ENCODE measurements at places on chromosomes 5 and 9. TPM values are rescaled to one million over a fixed set of nuclear protein-coding genes. Genes with fewer than 3 reads are reported as not detected.

DNA sequence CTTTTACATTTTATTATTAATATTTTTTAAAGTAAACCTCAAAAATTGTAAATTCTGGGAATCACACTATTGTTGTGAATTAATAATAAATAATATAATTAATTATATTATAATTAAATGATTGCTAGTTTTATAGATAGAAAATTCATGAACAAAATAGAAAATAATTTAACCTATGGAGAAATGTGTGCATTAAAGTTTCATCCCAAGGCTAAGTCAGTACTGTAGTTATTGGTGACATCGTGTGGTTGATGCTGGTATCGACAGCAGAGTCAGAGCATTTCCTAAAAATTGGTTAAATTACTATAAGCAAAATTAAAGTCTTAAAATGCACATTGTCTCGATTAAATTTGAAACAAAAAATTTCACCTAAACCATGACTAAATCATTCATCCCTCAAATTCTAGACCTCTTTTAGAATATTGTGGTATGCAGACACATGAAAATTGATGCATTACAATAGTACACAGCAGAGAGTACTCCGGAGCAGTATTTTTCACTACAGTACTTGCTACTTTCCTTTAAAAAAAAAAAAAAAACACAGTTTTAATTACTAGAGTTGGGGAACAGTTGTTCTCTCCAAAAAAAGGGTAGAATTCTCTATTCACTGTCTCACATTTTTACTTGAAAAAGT, 73.9 kb downstream of the RORB start:
- peak; percentile 29 for DNase-seq

The EGFLAM gene
- not detected for total RNA-seq

DNA sequence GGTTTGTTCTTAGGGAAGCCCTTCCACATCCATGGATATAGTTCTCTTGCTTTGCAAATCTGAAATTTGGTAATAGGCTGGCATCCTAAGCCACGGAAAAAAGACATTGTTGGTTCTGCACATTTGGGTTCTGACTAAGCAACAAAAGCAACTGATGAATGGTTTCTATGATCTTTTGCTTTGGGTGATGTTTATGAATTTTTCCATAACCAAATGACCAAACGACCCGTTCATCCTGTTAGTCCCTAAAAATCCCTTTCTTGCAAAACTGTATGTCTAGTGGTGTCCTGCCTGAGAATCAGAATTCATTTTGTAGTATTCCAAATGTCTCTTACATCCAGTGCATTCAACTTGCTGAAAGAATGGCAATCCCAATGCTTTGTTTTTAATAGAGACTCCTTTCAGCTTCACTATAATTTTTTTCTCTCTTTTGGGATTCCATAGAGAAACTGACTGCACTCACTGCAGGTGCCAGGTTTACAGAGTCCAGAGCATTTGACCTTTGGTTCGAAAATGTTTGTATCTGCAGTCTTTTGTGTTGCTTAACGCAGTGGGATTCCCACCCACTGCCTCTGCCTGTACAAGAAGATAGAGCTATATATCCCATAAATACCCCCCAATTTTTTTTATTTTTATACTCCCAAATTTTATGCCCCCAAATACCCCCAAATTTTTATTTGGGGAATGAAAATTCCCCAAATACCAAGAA, 4.7 kb downstream of the SPTAN1 start:
- DNase-seq: no peak

GRCh38 chr5:43193181-43193893, 1.3 kb downstream of the NIM1K start:
- DNase-seq: peak; percentile 15

The PCDHGA1 gene
- total RNA-seq: 1.9 TPM

- DNase-seq: no peak
These were observed 436.2 kb downstream of the SH3GL2 start for GRCh38 chr9:18015116-18015515.

The CYFIP2 gene
- total RNA-seq: 461 TPM

DNA sequence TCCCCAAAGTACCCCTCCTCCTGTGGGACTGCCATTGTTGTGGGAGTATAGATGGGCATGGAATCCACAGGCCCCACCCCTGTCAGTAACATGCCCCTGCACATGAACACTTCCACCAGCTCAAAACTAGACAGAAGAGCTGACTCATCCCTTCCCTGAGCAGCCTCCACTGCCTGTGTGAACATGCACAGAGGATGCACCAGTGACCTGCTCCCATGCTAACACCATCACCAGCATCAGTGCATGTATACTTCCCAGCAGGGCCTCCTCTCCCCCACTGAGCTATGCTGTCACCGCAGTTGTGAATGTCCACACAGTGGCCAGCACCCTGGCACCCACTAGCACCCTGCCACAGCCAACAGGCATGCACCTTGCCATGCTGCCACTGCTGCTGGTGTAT, 939.8 kb downstream of the EFNA5 start:
- DNase-seq: no peak

The SLC4A9 gene
- total RNA-seq: 2.6 TPM

DNA sequence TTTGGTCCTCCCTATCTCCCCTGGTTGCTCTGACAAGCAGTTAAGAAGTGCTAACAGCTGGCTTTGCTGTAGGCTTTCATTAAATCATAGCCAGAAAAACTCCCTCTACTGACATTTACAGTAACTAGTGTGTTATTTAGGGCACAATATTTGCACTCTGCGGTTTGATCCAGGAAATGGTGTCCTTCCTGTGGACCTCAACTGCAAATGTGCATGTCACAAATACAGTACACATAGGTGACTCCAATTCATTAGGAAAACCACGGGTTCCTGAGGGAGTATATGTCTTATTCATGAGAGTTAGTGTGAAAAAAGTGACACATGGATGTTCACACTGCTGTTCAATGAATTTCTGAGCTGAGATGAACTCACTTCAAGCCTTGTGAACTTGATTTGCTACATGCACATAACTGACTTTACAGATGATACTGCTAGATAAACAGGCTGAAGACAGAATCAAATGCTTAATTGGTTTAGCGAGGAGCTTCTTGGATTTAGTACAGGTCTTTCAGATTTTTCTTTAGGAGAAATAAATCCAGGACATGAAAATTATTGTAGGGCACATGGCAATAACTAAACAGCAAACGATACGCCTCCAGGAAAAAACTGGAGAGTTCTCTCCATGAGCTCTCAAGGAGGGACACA, 281.5 kb downstream of the EFNA5 start:
- DNase-seq: peak; percentile 96

GRCh38 chr5:109921735-109922380, 232.1 kb downstream of the MAN2A1 start:
- DNase-seq: peak; percentile 93

The RMRP gene
- 12,624 TPM for total RNA-seq

All from OCI-LY7 (cell line).